H1 (cell line): ENCODE measurements at places on chromosomes 7 and 10. TPM values are rescaled to one million over a fixed set of nuclear protein-coding genes. Genes with fewer than 3 reads are reported as not detected.

- no peak overlapping the region for H3K27ac ChIP-seq
- no peaks in the 10 kb centered on the region; the same call in 1 of the 2 replicates for H3K4me1 ChIP-seq
- DNase-seq = peak; percentile 36
Measured at GRCh38 chr7:50467817-50468610, 17.9 kb upstream of the FIGNL1 start.

GRCh38 chr10:113720386-113720785, 31.1 kb upstream of the PLEKHS1 start:
- H3K27me3 ChIP-seq = no peaks in the 10 kb centered on the region
- no peaks in the 10 kb centered on the region; the same call in 1 of the 2 replicates for H3K36me3 ChIP-seq
- no peak overlapping the region for H3K27ac ChIP-seq
- H3K4me1 ChIP-seq = no peaks in the 10 kb centered on the region
- H3K4me3 ChIP-seq = no peak overlapping the region
- no peak for DNase-seq

DNA sequence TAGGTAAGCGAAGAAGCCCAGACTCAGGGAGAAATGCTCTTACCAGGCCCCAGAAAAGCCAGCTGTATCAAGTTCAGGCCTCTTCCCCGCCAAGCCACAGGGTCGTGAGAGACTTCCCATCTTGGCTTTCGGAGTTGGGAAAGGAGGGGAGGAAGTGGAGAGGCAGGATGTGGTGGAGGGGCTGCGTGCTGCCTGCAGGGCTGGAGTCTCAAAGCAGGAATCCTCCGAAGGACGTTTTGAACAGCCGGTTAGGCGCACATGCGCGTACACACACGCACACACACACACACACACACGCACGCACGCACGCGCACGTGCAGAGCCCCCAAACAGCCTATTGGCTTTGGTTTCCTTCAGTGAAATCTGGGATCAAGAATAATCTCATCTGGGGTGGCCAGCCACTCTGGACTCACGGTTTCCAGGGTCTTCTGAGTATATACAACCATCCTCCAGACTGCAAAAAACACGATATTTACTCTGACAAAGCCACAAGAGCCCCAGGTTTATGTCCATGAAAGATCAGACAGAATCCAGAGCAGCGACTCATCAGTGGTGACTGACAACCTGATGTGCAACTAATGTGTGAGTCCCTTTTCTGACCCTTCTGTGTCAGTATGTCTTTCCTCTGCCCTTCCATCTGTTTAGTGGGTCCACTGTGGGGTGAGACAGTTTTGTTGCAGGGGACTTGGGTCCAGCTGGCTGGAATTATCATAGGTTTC, 115.0 kb upstream of the ZNF438 start:
- DNase-seq = no peak
- H3K27ac ChIP-seq = no peak overlapping the region
- no peaks in the 10 kb centered on the region for H3K27me3 ChIP-seq
- H3K4me1 ChIP-seq = no peaks in the 10 kb centered on the region

DNA sequence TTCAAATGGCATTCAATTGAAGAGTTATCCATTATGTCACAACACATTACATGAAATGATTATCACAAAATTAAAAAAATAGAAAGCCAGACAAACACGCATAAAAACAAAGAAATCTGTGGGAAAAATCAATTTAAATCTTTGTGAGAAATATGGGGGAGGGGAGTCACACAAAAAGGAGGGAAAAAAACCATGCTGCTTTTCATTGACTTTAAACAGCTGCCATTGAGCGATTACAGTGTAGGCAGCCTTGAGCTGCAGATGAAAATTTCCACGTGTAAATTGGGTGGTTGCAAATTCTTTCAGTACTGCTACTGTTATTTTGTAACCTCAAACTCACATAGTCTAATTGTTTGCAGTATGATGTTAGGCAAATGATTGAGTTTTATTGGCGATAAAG, 889.9 kb upstream of the PHF14 start:
- H3K4me1 ChIP-seq = no peaks in the 10 kb centered on the region
- H3K27me3 ChIP-seq = no peaks in the 10 kb centered on the region
- H3K36me3 ChIP-seq = no peaks in the 10 kb centered on the region
- no peak for DNase-seq
- H3K27ac ChIP-seq = no peak overlapping the region

GRCh38 chr7:150401424-150401790, 22.3 kb downstream of the ZNF775 start:
- peaks cover 61% of the 10 kb centered on the region for H3K4me1 ChIP-seq
- DNase-seq = no peak
- H3K27ac ChIP-seq = peak overlapping the region; percentile 90

GRCh38 chr7:102063690-102064180, 222.9 kb upstream of the SH2B2 start:
- H3K36me3 ChIP-seq = no peaks in the 10 kb centered on the region
- H3K27me3 ChIP-seq = no peaks in the 10 kb centered on the region
- no peak overlapping the region for H3K4me3 ChIP-seq
- peak; percentile 33 for DNase-seq

DNA sequence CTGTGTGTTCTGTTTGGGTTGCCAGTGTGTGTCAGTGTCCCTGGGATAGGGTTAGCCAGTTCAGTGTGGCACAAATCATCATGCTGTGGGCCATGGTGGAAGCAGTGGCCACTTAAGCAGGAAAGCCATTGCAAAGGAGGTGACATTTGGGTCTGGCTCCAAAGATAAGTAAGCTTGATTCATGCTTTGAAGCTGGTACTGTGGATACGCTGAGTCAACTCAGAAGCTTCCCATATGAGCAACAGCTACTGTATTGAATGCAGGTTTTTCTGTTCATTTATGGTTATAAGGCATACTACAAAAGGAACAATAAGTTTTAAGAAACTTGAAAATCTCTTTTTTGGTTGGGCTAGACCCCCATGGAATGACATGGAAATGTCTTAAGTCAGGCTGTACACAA, 143.1 kb downstream of the BMPER start:
- no peak overlapping the region for H3K4me3 ChIP-seq
- no peaks in the 10 kb centered on the region for H3K4me1 ChIP-seq
- no peaks in the 10 kb centered on the region for H3K36me3 ChIP-seq
- H3K27ac ChIP-seq = no peak overlapping the region
- DNase-seq = no peak

- no peak overlapping the region for H3K27ac ChIP-seq
- H3K4me3 ChIP-seq = no peak overlapping the region
- no peak for DNase-seq
Measured at GRCh38 chr10:3354174-3354900, 181.8 kb upstream of the PITRM1 start.

DNA sequence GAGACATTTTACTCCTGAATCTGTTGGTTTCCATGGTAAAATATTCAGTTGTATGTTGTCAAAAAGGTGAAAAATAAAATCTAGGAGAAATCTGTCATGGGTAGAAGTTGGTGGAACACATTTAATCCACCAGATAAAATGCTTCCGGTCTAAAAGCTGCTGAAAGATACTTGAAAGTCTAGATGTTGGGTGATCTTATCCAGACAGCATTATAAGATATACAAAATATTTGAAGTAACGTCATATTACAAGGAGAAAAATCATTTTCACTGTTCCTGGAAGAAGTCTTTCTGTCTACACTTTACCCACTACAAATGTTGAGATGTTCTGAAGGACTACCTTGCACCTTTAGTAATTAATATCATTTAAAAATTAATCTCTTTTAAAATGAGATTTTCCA, 40.9 kb downstream of the CALD1 start:
- no peak overlapping the region for H3K4me3 ChIP-seq
- H3K27ac ChIP-seq = no peak overlapping the region
- no peaks in the 10 kb centered on the region for H3K36me3 ChIP-seq
- H3K4me1 ChIP-seq = no peaks in the 10 kb centered on the region

- H3K4me3 ChIP-seq = no peak overlapping the region
- H3K36me3 ChIP-seq = no peaks in the 10 kb centered on the region
- no peak overlapping the region for H3K27ac ChIP-seq
- H3K27me3 ChIP-seq = no peaks in the 10 kb centered on the region
Measured at GRCh38 chr10:123792248-123792978, 99.2 kb downstream of the CPXM2 start.

GRCh38 chr10:79984851-79985250, 35.9 kb upstream of the SFTPD start:
- no peaks in the 10 kb centered on the region for H3K4me1 ChIP-seq
- H3K4me3 ChIP-seq = no peak overlapping the region
- DNase-seq = no peak
- no peak overlapping the region for H3K27ac ChIP-seq

GRCh38 chr7:36158321-36158605, 5.2 kb downstream of the EEPD1 start:
- no peak for DNase-seq
- no peaks in the 10 kb centered on the region; the same call in 1 of the 2 replicates for H3K27me3 ChIP-seq
- H3K4me1 ChIP-seq = peaks cover 14% of the 10 kb centered on the region
- H3K27ac ChIP-seq = no peak overlapping the region
- H3K4me3 ChIP-seq = no peak overlapping the region

DNA sequence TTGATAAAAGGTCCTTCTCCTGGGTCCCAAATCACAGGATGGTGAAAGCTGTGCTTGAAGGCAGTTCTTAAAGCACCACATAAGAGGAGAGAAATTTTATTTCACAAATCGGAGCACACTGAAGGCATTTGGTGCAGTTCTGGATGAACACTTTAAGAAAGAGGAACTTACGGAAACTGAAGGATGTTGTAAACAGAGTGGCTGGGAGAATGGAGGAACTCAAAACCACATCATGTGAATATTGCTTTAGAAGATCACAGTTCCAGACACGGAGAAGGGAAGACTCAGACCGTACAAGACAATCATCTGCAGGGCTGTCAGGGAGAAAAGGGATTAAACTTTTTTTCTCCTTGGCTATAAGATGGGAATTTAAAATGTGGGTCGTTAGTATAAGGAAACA, 9.0 kb upstream of the GPR141 start:
- H3K27ac ChIP-seq = no peak overlapping the region
- no peak overlapping the region for H3K4me3 ChIP-seq
- peaks cover 1% of the 10 kb centered on the region; the same call in 1 of the 2 replicates for H3K4me1 ChIP-seq
- DNase-seq = no peak
- H3K27me3 ChIP-seq = no peaks in the 10 kb centered on the region

DNA sequence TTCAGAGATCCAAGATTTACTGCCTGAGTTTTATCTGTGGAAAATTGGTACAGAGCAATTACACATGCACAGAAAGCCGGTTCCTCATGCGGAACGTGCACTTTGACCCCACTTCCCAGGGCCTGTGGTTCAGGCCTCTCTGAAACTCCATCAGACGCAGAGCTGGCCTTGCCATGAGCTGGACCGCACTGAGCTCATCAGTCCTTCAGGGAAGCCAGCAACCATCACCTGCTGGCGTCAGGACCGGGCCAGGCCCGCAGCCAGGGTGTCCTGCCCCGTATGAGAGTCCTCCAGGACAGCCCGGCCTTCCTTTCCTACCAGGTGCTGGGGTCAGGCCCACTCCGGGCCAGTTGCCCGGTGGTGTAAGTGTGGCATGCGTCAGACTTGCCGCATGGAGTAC, 446.5 kb upstream of the FOXK1 start:
- no peaks in the 10 kb centered on the region for H3K36me3 ChIP-seq
- peaks cover 6% of the 10 kb centered on the region for H3K4me1 ChIP-seq
- no peaks in the 10 kb centered on the region for H3K27me3 ChIP-seq
- H3K27ac ChIP-seq = no peak overlapping the region

CLRN3 gene
- total RNA-seq = not detected in 2 replicates

SNCG gene
- 4.4 and 4.8 TPM in 2 replicates for total RNA-seq

SPDYE11 gene
- total RNA-seq = not detected in 2 replicates

ANKIB1 gene
- total RNA-seq = 43.0 and 43.8 TPM in 2 replicates

NAPEPLD gene
- total RNA-seq = 9.1 and 9.9 TPM in 2 replicates

CAV1 gene
- 21.8 and 22.8 TPM in 2 replicates for total RNA-seq

MBL2 gene
- total RNA-seq = not detected in 2 replicates

STRIP2 gene
- 7.9 and 8.2 TPM in 2 replicates for total RNA-seq

GBX1 gene
- not detected in 2 replicates for total RNA-seq

CHRM2 gene
- total RNA-seq = 0.17 and 0.33 TPM in 2 replicates

OPALIN gene
- not detected in 2 replicates for total RNA-seq

PILRA gene
- 7.3 and 7.6 TPM in 2 replicates for total RNA-seq
